D341Med (cell line): ENCODE measurements at places on chromosomes 4 and X.

DNA sequence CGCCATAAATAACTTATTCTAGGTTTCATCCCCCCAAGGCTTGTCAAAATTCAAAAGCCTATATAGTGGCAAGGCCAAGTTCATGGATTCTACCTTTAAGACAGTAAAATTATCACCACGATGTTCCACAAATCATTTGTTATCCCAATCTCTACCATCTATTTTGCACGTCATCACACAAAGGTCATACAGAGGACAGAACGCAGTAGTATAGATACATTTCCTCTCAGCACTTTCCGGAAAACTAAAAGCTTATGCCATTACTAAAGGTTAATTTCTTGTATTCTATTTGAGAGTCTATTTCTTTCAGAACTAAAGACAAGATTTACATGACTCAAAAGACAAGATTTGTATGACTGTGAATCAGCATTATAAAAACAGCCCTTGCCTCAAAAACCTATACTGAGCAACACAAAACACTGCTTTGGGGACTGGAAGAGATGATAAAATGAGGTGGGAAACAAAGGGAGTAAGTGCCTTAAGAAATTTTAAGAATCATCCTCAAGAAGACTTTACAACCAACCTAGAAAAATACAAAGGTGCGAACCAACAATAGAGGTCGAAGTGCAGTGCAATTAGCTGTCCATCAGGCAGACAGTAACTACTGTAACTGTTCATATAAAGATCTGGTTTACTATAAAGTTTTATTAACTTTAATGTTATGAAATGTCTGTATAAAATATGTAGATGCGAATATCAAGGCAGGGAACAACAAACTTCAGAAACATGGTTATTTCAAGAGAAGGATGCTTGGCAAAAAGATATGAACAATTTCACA lies 7.6 kb downstream of the UBE2D3 start:
- DNase-seq, result no peak

- no peak for DNase-seq
Measured at GRCh38 chr4:176236946-176237345, 32.1 kb downstream of the ASB5 start.

- no peak for DNase-seq
Measured at GRCh38 chr4:185468999-185469398, 2.5 kb downstream of the CCDC110 start.

GRCh38 chr4:144174401-144175067 lies 34.0 kb upstream of the GYPA start:
- peak; percentile 56 for DNase-seq

GRCh38 chr4:8211251-8211650 lies 12.2 kb downstream of the SH3TC1 start:
- DNase-seq, result no peak

DNA sequence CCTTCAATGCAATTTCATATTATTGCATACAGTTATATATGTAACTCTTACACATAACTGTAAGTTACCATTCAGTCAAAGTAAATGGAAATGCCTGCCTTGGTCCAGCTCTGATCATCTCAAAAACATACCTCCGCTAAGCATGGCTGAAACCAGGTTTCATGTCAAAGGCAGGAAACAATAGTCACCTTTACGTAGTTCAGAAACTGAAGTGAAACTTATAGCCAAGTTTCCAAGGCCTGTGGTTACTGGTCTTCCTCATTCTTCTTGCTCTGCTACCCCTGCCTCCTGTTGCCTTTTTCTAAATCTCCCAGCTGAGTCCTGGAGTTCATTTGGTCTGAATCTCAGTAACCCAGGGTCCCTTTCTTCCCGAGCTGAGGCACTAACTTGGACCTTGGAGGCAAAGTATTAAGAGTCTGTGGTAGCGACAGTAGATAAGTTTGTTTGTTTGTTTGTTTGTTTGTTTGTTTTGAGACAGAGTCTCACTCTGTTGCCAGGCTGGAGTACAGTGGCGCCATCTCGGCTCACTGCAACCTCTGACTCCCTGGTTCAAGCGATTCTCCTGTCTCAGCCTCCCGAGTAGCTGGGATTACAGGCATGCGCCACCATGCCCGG lies 30.8 kb downstream of the DAPP1 start:
- no peak for DNase-seq

DNA sequence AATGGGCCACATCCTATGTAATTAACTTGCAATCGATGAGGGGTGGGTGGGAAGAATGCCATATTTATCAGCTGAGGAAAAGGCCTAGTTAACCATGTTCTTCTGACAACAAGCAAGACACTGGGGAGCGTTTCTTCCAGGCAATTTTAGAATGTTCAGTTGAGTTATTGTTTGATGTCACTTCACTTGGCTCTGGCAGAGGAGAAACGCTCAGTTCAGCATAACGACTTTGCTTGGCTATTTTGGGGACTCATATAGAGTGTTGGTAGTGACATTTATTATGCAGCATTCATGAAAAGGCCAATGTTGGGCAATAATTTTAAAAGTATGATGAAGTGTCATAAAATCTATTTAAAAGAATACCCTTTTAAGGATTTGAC lies 648 bp downstream of the SYNPO2 start:
- DNase-seq, result no peak
